ENCODE measurements at places on chromosomes 16 and 17.

GRCh38 chr16:63061319-63061718 lies 1025.1 kb upstream of the CDH8 start:
- DNase-seq: no peak

- no peak for DNase-seq
Observed at GRCh38 chr16:53892155-53892554, 188.2 kb downstream of the FTO start.

DNA sequence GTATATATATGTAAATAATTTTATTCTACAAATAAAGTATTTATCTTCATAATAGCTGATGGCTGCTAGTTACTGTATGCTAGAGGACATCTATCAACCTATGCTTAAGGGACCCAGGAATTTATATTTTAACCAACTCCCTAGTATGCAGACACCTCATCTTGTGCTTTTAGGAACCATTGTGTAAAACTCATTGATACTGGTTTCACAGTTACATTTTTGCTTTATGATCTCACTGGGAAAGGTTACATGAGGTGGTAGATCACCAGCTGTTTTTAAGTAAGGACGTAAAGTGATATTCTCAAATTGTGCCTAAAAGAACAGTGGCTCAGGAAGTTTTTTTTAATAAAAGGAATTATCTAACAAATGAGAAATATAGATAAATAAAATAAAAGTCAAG lies 56.4 kb downstream of the VMP1 start:
- DNase-seq: no peak

DNA sequence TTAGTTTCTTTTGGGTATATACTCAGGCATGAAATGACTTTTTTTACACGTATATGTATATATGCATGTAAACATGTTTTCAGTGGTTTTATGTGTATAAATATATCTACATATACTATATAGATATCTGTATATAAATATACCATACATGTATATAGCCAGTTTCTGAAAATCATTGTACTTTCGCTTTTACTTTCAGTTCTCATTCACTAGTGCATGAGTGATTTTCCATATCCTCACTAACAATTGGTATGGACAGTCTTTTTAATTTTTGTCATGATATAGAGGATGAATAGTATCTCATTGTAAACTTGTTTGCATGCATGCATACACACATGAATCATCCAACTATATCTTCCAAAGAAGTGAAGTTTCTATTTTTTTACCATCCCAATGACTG lies 877.1 kb upstream of the CDH8 start:
- DNase-seq: no peak

DNA sequence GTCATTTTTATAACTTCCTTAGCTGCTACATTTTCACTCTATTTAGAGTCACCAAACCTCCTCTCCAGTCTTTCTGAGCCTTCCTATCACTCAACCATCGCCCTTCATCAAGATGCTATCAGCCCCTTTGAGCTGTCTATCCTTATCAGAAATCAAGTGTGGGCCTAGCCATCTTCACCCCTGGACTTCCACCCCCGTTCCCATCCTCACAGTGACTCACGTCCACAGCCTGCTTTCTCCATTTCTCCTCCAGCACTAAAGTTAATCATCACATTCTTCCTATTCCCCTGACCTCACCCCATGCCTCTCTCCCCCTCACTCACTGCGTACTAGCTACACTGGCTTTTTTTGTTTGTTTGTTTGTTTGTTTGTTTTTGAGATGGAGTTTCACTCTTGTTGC lies 2.4 kb upstream of the TEKT3 start:
- DNase-seq: no peak

DNA sequence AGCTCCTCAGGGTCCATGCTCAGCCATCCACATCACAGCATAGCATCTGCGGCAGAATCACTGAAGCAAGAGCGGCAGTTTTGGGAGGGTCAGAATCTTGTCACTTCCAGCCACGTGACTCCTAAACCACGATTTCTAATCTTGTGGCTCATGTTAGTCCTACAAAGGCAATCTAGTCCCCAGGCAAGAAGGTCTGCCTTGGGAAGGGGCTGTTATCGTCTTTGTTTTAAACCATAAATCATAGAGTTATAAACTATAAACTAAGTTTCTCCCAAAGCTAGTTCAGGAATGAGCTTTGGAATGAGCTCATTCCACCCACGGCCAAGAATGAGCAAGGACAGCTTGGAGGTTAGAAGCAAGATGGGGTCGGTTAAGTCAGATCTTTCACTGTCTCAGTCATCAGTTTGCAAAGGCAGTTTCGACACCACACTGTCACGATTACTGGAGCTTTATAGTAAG lies 20.8 kb upstream of the DNAH17 start:
- DNase-seq: no peak

GRCh38 chr16:78745108-78746019 lies 645.9 kb downstream of the WWOX start:
- no peak for DNase-seq

DNA sequence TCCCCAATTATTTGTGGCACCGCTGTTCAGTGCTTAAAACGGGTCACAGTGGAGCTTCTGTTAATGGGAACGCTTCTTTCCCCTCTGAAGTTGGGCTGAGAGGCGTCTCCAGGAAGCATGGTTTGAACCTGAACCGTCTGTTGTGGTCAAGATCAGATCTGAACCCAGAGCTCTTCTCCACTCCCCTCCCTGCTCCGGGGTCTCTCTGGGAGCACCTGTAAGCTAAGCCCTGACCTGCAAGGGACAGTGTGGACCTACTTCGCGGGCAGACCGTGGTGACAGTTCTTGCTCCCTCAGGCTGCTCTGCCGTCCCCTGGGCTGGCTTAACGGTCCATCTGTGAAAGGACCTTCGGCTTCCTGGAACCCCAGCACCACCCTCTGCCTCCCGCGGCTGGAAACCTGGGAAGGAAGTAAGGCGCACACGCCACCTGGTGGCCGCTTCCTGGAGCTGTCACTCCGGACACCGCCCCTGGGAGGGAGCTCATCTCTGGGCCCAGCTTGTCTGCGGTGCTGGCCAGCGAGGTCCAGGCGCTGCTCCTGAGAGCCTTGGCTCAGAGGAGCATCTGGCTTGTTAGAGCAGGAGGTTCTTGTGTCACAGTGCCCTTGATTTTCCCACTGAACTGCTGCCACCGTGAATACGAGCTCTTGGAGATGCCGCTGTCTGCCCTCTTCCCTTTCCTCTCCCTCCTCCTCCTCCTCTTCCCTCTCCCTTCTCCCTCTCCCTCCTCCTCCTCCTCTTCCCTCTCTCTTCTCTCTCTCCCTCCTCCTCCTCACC lies 518.5 kb upstream of the EEF2KMT start:
- DNase-seq: peak; percentile 2

DNA sequence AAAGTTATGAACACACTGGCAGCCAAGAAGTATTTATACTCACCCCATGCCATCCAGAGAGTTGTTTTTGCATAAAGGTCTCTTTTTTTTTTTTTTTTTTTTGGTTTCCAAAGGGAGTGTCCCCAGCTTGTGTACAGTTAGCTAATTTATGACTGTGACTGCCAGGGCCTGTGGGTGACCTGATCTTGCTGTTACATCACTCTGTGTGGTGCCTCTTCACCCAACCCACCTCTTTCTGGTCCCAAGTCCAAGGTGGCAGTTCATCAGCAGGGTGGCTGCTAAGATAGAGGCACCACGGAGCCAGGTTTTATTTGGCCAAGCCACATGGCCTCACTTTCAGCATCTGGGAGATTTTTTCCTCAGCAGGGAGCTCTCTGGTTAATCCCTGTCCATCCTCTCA lies at the start of gene NOS2:
Gene NOS2, minus strand, starts transcription at position 8 of the 400 bp plus-strand sequence. CDS start 1,720 bp downstream, outside the sequence.
- DNase-seq: no peak

GRCh38 chr16:79740252-79740651 lies 139.7 kb upstream of the MAF start:
- no peak for DNase-seq

DNA sequence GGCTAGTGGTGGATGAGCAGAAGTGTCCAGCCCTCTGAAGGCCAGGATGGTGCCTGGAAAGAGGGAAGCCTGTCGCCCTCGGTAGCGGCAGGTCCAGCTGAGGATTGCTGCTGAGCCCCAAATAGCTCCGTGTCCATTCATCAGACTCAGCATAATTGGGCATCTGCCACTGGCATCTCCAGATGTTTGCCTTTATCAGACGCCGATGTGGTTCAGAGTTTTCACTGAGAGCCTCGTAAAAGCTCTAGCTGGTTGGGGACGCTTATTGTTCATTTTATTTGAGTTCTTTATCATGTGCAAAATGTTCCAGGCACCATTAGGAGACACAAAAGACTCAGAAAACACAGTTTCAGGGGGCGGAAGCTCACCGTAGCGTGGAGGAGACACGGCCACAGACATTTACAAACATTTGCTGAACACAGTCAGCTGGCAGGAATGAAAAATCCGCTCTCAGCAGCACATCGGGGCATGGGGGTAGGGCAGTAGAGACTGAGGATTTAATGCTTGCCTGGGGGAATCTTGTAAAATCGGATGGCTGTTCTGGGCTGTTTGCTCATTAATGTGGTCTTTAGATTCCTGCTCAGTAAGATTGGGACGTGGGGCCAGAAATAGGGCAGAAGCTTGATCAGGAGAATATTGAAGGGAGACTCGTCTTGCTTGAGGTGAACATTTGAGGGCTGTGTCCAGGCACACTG lies 41.7 kb downstream of the SMPD3 start:
- no peak for DNase-seq

- DNase-seq: no peak
Observed at GRCh38 chr17:4313221-4314114, 49.7 kb upstream of the ANKFY1 start.

DNA sequence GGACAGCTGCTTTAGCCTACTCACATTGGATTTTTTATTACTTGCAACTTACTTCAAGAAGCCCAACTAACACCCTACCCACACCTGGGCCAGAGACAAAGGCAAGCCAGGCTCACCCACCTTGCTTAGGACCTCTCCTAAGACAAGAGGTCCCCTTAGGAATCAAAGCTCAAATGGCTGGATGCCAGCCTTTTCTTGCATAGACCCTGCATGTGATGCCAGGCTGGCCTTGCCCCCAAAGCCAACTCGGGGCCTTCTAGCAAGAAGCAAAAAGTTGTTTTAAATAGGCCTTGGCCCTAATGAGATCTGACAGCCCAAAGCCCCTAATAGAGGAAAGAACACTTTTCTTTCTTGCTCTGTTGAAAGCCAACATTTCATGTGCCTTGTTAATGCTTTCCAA lies 20.7 kb downstream of the GPRC5B start:
- DNase-seq: no peak

GRCh38 chr17:76179496-76180467 lies 38.7 kb upstream of the FOXJ1 start:
- no peak for DNase-seq

- no peak for DNase-seq
Observed at GRCh38 chr17:79051306-79051705, 23.3 kb upstream of the ENGASE start.

GRCh38 chr17:20938244-20938643 lies 104.6 kb downstream of the USP22 start:
- DNase-seq: no peak

DNA sequence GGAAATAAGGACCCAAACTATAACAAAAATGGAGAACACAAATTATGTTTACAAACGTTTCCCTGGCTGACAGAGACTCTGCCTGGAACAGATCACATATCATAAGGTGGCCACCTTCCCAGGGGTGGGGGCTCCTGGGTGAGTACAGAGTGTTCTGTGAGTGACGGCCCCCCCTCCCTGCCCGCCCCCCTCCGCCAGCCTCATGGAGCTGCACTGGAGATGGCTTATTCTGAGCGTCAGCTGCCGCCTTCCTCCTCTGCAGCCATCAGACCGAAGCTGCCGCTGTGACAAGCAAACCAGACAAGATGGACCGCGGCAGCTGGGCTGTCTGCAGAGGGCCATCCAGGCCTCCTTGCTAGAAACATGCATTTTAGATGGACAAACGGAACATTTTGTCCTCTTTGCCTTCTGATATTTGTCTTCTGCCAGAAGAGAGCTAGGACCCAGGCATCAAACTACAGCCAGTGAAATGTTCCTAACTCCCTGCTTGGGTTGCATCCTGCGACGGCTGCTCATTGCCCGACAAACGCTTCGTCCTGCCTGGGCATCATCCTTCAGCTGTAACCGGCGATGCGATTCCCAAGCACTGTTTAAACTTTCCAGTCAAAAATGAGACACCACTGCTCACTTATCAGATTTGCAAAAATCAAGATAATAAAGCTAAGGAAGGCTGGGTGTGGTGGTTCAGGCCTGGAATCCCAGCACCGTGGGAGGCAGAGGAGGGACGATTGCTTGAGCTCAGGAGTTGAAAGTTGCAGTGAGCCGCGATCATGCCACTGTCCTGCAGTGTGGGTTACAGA lies 15.3 kb upstream of the RPTOR start:
- DNase-seq: no peak

Data from stimulated activated CD4-positive, alpha-beta T cell treated with anti-CD3 and anti-CD28 coated beads, Interleukin-1b, Interleukin-23, amount 100 ng/mL, for 1 hour (primary cell).